Fibroblast of skin of abdomen (primary cell): ENCODE measurements at places on chromosomes 3 and 15.

DNA sequence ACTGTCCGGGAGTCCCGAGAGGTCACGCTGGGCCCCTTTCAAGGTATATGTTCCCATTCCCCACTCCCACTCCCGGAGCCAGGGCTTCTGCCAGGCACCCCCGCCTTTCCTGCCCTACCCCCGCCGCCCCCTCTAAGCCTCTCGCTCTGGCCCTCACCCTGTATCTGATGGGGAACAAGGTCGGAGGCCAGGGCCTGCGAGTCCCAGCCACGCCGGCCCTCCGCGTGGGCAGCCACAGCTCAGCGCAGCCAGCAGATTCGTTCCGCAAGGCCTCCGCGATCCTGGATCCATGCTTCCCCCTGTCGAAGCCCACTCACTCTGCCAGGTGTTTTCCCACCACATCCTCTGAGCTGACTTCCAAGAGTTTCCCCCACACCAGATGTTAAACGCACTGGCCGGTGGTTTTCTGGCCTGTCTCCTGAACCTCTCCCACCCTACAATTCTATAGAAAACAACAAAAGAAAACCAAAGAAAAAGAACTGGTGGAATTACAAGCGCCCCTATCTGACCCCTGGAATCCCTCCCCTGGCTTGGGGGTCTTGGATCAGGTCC lies 303.7 kb downstream of the NTRK3 start:
- no peak for DNase-seq

- no peak for DNase-seq
Observed at GRCh38 chr3:140019946-140020345, 85.0 kb downstream of the CLSTN2 start.

DNA sequence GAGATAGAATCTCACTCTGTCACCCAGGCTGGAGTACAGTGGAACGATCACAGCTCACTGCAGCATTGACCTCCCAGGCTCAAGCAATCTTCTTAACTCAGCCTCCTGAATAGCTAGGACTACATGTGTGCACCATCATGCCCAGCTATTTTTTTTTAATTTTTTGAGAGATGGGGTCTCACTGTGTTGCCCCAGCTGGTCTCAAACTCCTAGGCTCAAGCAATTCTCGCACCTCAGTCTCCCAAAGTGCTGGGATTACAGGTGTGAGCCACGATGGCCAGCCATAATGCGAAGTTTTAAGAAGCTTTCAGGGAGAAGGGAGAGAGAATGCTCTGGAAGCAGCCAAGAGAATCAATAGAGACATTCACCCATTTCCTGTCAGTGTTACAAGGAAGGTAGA lies 42.7 kb downstream of the PRKAR2A start:
- no peak for DNase-seq

GRCh38 chr15:27491666-27492621 lies 521.0 kb downstream of the GABRG3 start:
- DNase-seq = peak; percentile 84

DNA sequence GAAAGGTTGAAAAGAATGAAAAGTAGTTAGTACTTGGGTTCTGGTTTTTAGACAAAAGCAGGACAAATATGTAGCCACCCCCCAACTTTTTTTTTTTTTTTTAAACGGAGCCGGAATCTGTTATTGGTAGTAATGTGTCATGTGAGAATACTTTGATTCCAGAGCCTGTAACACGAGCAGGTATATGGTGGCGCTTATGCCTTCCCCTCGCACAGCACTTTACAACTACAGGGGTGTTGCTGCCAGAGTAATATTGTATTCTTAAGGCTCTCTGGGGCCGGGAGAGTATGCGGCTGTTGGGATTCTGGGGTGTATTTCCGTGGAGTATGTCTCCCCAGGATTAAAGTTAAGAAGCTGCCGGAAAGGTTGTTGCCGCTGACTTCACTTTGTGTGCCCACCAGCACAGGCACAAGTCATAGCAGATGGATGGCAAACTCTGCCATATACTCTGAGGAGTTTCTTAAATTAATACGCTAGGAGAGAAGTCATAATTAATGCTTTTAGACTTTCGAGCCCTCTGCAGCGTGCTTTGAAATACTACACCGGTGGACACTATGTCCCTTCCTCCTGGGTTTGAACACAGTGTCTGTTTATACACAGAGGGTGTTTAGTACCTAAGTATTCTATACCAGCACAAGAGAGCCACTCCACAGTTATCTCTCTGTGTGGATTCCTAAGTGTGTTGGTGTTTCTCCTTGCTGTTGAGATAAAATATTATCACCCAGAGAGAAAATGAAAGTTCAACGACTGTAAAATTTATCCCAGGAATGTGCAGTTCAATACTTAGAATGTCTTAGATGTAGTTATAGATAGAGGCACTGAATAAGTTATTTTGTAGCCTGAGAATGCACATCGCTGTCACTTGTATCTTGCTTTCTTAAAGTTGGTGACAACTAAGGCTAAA lies 1.4 kb downstream of the MBNL1 start:
- peak; percentile 35 for DNase-seq

DNA sequence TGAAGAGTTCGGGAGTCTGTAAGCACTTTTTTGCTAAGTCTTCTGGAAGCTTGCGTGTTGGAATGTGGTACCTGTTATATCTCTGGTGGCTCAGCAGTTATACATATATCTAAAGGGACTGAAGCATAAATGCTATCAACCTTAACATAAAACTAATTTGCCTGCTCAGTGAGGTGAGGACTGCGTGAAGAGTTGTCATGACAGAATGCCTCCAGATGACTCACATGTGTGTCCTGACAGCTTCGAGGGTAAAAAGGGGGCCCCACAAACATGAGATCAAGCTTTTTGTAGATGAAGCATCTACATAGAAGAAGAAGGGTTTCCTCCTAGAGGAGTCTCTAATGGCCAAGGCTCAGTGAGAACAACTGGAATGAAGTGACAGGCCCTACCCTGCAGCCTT lies 88.8 kb upstream of the C3orf80 start:
- peak; percentile 31 for DNase-seq

DNA sequence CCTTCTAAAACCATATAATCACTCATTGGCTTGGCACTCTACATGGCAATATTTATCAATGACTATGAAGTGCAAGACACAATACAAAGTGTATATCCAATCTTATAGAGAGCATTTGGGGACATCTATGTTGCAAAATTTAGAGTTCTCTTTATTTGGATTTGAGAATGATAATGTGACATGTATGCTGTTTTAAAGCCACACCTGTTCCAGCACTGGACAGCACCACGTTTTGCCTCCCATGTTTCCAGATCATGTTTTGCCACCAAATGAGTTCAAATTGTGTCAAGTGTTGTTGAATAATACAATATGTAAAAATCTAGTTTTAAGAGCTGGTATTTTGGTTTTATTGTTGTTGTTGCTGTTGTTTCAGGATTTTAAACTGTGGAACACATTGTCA lies 33.3 kb upstream of the GOLGA8A start:
- DNase-seq = no peak

GRCh38 chr3:77122652-77123051 lies 82.8 kb downstream of the ROBO2 start:
- no peak for DNase-seq

GRCh38 chr3:156619376-156619775 lies 55.0 kb upstream of the TIPARP start:
- peak; percentile 70 for DNase-seq

GRCh38 chr15:57573151-57573550 lies 18.6 kb upstream of the MYZAP start:
- DNase-seq = no peak

GRCh38 chr15:37876900-37877299 lies 57.5 kb upstream of the TMCO5A start:
- DNase-seq = no peak

- no peak for DNase-seq
Observed at GRCh38 chr15:44537735-44538240, 841 bp downstream of the EIF3J start.

GRCh38 chr3:96331341-96331740 lies 483.1 kb upstream of the EPHA6 start:
- no peak for DNase-seq

DNA sequence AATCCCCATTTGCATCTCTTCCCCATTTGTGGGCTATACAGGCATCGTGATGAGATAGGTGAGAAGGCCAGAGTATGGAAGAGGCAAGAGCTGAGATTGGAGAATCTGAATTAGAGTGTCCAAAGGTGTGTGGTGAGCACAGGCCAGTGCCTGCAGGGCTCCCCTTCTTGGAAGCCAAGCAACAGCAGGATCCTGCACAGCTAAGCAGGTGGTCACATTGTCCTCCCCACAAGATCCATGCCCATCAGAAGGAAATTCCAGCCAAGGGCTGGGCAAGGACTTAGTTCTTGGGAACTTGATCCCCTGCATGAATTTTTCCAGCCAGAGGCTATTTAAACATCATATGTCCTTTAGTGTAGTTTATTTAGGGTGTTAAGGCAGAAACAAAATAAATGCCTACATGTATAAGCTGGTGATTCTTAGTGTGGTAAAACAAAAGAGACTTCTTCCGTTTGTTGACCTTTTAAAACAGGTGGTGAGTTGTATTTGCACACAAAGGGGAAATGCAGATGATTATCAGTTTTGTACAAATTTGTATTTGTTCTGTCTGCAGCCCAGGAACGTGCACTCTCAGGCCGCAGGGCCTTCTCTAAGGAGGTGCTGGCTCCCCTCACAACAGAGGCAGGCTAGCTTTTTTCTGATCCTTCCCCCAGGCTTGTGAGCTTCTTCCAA lies 110.2 kb downstream of the PLCL2 start:
- no peak for DNase-seq

DNA sequence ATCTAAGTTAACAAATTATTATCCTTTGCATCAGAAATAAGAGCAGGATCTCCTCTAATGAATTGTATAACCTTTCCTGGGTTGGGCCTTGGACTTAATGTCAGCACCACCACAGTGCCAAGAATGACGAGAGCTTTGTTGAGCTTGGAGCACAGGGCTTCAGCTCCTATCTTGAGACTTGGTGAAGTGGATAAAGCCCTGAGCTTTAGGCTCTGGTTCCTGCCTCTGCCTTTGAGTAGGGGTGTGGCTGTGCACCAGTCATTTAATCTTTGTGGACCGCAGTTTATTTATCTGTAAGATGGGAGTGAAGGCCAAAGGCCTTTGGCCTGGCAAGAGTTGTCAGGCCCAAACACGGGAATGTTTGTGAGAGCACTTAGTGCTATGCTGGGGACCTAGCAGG lies 162.2 kb downstream of the VGLL4 start:
- DNase-seq = no peak

GRCh38 chr3:75078290-75078689 lies 463.8 kb upstream of the CNTN3 start:
- DNase-seq = no peak

DNA sequence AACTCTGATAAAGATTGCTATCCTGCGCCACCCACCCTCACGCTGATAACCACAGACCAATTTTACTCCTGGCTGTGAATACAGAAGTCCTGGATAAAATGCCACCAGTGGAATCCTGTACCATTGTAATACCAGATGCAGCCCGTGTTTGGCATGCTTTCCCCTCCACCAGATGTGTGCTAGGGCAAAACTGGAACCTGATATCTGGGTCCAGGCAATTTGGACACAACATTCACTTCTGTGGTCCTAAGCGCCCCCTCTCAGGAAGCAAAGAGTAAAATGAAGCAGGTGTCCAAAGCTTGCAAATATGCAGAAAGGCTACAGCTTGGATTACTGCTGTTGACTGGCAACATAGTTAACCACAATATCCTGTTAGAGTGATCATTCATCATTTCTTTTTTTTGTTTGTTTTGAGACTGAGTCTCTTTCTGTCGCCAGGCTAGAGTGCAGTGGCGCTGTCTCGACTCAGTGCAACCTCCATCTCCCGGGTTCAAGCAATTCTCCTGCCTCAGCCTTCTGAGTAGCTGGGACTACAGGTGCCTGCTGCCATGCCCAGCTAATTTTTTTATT lies 32.8 kb downstream of the LOXL1 start:
- no peak for DNase-seq

DNA sequence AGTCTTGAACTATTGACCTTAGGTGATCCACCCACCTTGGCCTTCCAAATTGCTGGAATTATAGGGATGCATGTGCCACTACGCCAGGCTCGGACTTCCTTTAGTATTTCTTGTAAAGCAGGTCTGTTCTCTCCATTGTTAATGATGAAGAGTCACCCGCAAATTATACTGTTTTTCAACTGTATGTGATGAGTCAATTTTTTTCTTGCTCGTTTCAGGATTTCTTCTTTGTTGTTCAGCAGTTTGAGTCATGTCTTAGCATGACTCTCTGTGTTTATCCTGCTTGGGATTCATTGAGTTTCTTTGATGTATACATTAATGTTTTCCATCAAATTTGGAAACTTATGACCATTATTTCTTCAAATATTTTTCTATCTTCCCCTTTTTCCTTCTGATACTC lies 28.9 kb downstream of the GRAMD1C start:
- DNase-seq = peak; percentile 50

DNA sequence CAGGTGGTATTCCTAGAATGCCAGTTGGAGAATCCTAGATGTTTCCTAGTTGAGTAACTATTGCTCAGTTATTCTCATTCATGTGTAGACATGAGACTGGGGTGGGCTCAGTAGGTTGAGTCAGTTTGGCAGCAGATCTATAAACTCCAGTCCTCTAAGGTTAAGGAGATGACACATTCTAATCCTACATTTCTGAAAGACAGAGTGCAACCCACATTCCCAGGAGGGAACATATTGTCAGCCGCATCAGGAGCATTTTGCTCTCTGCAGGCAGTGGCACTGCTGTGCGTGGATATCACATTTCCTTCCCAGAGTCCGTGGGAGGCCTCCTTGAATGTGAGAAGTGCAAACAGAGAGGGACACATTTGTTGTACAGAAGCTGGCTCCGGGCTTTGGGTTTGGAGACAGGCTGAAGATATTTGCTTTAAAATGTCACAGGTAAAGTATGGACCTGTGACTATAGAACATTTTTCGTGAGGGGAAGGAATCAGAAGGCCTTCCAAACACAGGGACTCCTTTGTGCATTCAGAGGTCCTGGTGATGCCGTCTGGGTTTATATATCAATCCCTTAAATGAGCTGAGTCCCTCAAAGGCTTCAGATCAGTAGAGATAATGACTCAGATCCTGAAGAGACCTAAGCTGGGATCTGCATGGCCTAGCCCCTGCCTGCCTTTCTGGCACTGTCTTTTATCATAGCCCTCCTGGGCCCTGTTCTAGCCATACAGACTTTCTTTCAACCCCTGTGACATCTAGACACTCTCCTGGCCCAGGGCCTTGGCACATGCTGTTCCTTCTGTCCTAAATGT lies 156.5 kb downstream of the CADPS start:
- DNase-seq = peak; percentile 79
